Heart right ventricle (tissue), 16 donors: ENCODE measurements at places on chromosomes 2 and 18. TPM values are rescaled to one million over a fixed set of nuclear protein-coding genes. Genes with fewer than 3 reads are reported as not detected.

The RESP18 gene
- total RNA-seq: not detected

The PLB1 gene
- total RNA-seq: 0.66 TPM

The SP140 gene
- 0.53 TPM for total RNA-seq

The NETO1 gene
- not detected for total RNA-seq

The BOLL gene
- total RNA-seq: not detected

The ZBTB14 gene
- 8.4 TPM for total RNA-seq

The CCDC141 gene
- total RNA-seq: 379 TPM

DNA sequence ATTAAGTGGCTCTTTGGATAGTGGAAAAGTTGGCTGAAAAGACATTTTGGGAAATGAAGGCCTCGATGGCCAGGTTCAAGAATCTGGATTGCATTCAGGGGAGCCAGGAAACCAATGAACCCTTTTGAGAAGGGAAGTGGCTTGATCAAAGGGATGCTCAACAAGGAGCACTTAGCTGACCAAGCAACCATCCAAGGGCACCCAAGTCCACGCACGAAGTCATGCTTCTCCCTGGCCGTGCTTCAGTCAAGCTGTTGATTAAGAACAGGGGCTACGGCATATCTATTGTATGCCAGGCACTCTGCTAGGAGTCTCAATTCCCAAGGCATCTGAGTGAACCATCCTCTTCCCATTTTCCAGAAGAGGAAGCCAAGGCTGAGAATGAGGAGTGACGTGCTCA, 185.8 kb upstream of the GLI2 start:
- DNase-seq: no peak

DNA sequence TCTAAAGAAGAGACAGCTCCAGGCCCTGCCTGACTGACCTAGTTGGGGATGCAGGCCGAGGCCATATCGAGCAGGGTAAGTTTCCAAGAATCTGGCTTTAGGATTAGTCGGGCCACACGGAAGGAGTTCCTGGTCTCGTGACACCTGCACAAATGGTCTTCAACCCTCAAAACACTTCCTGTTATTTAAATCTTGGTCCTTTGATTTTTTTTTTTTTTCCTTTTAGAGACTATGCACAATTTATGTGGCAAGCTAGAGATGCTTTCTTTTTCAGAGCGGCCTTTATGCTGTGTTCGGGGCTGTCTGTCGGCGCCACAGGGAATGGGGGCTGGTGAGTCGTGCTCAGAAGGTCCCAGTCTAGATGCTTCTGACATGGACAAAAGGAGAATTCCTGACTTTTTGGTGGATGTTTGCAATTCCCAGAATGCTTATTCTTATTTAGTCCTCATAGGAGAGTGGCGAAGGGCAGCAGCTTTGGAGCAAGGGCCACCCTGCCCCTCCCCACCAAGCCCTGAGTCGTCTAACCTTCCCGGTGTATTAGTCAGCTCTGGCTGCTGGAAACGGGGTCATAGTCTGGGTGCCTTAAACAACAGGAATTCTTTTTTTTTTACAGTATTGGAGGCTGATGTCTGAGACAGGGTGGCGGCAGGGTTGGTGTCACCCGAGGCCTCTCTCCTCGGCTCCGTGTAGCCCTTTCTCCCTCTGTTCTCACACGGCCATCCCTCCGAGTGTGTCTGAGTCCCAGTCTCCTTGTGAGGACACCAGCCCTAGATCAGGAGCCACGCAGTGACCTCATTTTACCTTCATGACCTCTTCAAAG, 27.4 kb downstream of the HPCAL1 start:
- no peak for DNase-seq

DNA sequence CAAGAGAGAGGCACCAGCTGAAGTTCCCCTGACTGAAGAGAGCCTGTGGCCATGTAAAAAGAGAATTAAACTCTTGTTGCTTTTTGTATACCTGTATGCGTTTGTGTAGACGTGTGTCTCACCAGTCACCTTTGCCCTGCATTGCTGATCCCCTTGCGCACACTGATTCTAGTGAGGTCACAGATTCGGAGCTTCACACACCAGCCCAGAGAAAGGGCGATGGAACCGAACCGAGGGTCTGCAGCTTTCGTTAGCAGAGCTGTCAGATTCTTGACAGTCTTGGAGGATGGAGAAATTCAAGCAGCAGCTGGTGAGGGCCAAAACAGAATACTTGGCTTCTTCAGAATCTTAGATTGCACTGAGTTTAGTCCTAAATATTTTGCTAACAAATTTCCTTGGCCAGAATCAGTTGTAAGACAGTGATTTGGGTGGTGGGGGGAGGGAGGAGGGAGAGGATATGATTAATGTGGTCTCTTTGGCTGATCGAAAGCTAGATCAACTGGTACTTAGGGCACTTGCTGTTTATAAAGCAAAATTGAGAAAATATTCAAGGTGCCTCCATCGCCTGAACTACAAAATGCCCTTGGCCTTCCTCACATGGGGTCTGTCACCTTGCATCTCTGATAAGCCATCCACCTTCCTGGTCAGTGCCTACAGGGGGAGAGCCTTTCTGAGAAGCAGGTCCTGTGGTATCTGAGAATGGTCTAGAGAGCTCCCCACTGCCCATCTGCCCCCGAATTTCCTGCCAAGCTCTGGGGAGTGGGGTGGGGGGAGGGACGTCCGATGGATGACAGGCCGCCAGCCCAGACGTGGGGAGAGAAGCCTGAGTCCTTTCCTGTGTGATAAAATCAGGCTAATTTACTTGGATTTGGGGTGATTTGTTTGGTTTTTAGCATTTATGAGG, 123.5 kb downstream of the CABLES1 start:
- no peak for DNase-seq

DNA sequence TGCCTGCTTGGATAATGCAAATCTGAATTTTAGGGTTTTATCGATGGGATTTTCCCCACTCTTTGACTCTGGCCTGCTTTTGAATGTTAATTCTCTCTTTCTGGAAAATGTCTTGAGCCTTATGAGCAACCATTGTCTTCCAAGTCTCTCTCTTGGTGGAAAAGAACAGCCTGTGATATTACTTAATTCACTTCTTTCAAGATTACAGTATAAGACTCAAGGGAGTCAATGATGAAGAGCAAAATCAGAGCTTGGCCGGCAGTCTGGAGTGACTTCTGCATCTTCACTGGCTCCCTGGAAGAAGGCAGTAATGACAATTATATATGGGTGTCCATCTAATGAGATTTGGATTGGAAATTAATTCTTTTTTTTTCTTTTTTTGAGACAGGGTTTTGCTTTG, 122.9 kb upstream of the ZEB2 start:
- DNase-seq: no peak

GRCh38 chr2:98846041-98846440, 90.0 kb downstream of the CRACDL start:
- no peak for DNase-seq

- no peak for DNase-seq
Observed at GRCh38 chr2:193963472-193964119, 1693.4 kb upstream of the SLC39A10 start.

GRCh38 chr18:11468617-11469016, 140.8 kb upstream of the SLC35G4 start:
- no peak for DNase-seq

DNA sequence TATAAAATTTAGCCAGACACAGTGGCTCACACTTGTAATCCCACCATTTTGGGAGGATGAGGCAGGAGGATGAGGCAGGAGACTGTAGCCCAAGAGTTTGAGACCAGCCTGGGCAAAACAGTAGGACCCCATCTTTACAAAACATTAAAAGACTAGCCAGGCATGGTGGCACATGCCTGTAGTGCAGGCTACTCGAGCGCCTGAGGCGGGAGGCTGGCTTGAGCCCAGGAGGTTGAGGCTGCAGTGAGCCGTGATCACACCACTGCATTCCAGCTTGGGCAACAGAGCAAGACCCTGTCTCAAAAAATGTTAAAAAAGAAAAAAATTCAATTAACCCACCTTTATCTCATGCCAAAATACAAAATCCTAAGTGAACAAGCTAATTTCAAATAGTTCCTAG, 4.0 kb downstream of the REV1 start:
- DNase-seq: no peak

DNA sequence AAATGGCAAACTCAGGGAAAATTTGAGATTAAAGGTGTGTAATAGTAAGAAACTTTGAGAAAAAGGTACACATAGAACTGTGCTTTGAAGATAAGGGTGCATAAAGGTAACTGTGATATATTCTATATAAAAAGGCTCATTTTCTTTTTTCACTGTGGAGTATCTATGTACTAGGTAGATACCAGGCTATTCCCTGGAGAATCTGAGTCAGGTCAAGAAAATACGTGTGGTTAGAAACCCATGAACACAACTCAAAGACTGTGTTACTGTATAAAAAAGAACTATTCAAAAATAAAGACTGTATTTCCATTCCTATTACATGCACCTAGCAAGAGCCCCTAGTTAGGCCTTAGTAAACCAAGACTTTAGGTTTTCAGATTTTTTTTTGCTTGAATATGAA, 100.1 kb upstream of the GRB14 start:
- DNase-seq: no peak

- no peak for DNase-seq
Observed at GRCh38 chr2:100965596-100965995, 36.5 kb upstream of the RPL31 start.

GRCh38 chr18:49177812-49178211, 227.0 kb upstream of the SMAD7 start:
- no peak for DNase-seq
